ENCODE measurements at places on chromosomes 5 and 9.

GRCh38 chr9:118276784-118277183, 572.6 kb downstream of the TLR4 start:
- DNase-seq: no peak

DNA sequence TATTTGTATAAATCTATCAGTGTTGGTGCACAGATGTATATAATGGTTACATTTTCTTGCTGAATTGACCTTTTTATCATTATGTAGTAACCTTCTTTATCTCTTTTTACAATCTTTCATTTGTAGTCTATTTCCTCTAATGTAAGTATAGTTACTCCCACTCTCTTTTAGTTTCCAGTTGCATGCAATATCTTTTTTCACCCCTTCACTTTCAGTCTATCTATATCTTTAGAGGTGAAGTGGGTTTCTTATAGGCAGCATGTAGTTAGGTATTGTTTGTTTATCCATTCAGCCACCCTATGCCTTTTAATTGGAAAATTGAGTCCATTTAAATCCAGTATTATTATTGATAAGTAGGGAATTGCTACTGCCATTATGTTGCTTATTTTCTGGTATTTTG, 6.1 kb upstream of the EMB start:
- DNase-seq: no peak

DNA sequence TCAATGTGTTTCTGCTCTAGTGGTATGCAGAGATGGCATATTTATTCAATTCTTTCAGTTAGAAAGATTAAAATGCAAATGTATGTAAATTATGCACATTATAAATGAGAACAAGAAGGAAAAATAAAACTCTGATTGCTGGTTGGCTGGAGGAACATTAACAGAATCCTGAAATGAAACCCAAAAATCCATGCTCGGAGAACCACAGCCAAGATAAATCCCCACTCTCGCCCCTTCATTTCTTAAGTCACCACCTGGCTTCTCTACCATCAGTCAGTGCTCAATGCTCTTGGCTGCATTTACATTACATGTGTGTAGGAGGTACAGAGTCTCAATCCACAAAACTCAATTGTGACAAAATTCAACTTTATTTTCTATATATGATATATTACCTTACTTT, 184.9 kb downstream of the TRIM36 start:
- no peak for DNase-seq

- no peak for DNase-seq
Observed at GRCh38 chr5:173922527-173922926, 34.4 kb downstream of the CPEB4 start.

DNA sequence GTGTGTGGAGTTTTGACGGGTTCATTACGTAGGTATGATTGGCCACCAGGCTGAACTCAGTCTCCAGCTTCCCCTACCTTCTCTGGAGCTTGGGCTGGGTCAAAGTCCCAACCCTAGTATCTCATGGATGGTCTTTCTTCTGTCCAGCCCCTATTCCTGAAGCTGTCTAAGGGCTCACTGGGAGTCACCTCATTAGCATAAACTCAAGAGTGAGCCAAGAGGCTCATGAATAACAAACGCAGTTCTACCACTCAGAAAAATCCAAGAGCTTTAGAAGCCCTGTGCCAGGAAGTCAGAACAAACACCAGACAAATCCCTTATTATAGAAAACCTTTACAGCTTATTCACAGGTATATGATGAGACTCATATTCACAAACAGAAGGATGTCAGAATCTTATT, 180.3 kb upstream of the NFIL3 start:
- no peak for DNase-seq

GRCh38 chr9:33649463-33649862, 125.4 kb downstream of the ANKRD18B start:
- no peak for DNase-seq

- DNase-seq: no peak
Observed at GRCh38 chr9:102986425-102986824, 8.7 kb upstream of the CYLC2 start.

DNA sequence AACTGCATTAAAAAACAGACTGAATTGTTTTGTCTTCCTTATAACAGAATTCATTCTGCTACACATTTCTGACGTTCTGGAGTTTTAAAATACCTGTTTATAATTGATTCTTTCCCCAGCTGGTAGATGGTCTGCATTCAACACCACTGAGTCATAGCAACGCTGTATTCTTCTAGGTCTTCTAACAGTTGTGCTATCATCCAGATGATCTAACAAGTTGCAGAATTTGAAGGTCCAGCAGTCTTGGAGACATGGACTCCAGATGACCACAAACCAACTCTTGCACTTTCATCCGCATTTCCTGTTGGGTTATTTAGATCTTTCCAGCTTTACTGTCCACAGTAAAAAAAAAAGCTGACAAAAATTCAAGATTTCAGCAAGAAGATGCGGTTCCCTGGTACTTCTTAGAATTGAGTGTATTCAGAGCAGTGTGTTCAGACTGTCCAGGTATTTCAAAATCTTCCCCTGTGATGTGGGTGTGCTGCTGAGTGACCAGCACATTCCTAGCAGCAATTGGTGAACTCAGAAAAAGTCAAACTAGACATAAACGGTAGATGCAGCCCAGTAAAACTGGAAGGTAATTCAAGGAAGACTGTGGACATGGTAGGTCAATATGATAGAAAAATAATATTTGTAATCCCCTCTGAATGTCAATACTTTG, 50.2 kb downstream of the CSNK1A1 start:
- DNase-seq: no peak

- DNase-seq: no peak
Observed at GRCh38 chr5:146006470-146007190, 70.3 kb downstream of the SH3RF2 start.

- no peak for DNase-seq
Observed at GRCh38 chr9:131584858-131585257, 39.5 kb downstream of the PRRT1B start.

GRCh38 chr9:129610473-129611306, 10.2 kb downstream of the C9orf50 start:
- peak; percentile 29 for DNase-seq

GRCh38 chr5:129972465-129973141, 68.3 kb downstream of the CHSY3 start:
- no peak for DNase-seq

DNA sequence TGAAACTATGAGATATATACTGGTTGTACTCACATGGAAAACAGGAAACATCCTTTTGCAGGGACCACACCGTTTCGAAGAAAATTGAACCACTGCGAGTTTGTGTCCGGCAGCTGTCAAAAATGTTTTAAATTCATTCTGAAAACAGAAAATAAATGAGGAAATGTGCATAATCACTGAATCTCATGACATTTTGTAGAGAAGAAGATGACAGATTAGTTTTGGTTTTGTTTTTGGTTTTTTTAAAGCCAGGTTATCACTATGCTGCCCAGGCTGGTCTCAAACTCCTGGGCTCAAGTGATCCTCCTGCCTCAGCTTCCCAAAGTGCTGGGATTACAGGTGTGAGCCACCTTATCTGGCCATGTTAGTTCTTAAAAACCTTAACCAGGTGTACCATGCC, 3.5 kb downstream of the TXNDC8 start:
- DNase-seq: no peak

DNA sequence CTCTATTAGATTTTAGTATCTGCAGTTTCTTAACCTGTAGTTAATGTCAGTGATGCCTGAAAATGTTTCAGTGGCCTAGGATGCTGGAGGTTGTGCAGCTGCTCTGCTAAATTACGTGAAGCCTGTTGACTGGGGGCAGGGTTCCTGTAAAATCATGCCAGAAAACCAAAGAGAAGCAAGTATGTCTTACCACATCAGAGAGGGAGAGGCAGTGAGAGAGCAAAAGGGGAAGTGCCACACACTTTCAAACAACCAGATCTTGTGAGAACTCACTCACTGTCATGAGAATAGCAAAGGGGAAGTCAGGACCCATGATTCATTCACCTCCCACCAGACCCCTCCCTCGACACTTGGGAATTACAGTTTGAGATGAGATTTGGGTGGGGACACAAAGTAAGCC, 83.9 kb upstream of the CYLC2 start:
- no peak for DNase-seq

- no peak for DNase-seq
Observed at GRCh38 chr5:150181027-150181426, 8.8 kb upstream of the SLC6A7 start.

DNA sequence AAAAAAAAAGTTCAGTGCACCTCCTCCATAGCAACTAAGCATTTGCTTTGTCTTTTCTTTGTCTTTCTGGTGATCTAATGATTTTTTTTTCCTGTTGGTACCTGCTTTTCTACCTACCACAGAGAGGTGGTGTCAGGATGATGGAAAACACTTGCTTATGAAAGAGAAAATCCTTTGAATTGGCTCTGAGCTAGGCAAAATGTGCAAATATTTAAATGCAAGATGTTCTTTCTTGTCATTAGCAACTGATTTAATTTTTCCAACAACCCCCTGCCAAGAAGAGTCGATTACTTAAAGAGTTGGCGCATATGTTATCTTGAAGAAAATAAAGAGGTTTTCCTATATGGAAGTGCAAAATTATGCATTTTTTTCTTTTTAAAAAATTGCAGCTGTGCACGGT, 37.7 kb downstream of the TNC start:
- no peak for DNase-seq

- no peak for DNase-seq
Observed at GRCh38 chr5:37638897-37639296, 200.9 kb downstream of the GDNF start.

- DNase-seq: no peak
Observed at GRCh38 chr5:58773744-58774441, 191.0 kb downstream of the RAB3C start.

- DNase-seq: no peak
Observed at GRCh38 chr5:9314558-9314957, 231.3 kb downstream of the SEMA5A start.

DNA sequence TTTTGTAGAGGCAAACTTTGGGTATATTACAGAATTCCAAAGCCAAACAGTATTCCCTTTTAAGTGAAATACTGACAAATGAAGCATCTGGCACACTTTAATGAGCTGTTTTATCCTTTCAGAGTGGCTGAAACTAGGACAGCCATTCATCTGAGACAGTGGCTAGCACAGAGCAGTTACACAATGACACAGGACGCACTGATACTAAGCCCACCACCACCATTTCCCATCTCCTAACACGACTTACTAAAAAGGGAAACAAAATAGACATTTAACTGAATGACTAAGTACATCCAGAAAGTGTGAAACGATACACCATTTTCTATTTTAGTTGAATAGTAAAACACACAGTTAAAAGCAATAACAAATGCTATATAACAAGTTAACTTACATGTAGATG, 120.4 kb upstream of the RETREG1 start:
- DNase-seq: no peak

GRCh38 chr9:121790841-121791240, 139.4 kb downstream of the DAB2IP start:
- DNase-seq: no peak

DNA sequence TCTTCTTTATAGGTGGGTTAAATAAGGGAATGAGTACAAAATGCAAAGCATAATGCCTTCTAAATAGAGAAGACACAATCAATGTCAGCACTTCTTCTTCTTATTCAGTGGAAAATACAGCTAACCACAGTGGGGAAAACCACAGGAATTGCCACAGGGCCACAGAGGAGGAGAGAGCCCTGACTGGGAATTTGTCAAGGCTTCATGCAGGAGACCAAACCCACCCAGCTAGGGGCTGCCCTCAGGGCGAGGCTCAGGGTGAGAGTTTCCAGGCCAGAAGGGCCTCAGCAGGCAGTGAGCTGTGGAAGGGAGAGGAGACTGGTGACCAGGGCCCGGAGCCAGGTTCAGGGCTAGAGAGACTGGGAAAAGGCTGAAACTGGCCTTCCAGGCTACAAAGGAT, 279.1 kb downstream of the MSX2 start:
- DNase-seq: no peak

- DNase-seq: no peak
Observed at GRCh38 chr5:155727512-155728145, 599.3 kb upstream of the SGCD start.

- no peak for DNase-seq
Observed at GRCh38 chr5:72412283-72413055, 92.3 kb downstream of the PTCD2 start.

DNA sequence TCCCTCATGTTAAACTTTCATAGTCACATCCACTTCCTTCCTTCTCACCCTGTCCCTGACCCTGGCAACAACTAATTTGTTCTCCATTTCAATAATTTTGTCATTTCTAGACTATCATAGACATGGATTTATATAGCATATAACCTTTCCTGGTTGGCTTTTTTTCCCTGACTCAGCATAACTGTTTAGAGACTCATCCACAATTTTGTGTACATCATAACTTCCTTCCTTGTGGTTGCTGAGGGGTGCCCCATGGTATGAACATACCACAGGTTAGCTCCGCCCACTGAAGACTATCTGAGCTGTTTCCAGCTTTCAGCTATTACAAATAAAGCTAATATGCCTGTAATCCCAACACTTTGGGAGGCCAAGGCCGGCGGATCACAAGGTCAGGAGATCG, 137.3 kb downstream of the PHF2 start:
- DNase-seq: no peak

GRCh38 chr5:16894236-16895057, 41.6 kb downstream of the MYO10 start:
- DNase-seq: no peak

- no peak for DNase-seq
Observed at GRCh38 chr5:5318426-5319190, 103.9 kb upstream of the ICE1 start.

- no peak for DNase-seq
Observed at GRCh38 chr5:133079048-133079447, 27.2 kb downstream of the HSPA4 start.

GRCh38 chr5:136992796-136993489, 506.2 kb downstream of the SPOCK1 start:
- DNase-seq: no peak

GRCh38 chr5:122906768-122907167, 61.4 kb downstream of the SNX24 start:
- no peak for DNase-seq

DNA sequence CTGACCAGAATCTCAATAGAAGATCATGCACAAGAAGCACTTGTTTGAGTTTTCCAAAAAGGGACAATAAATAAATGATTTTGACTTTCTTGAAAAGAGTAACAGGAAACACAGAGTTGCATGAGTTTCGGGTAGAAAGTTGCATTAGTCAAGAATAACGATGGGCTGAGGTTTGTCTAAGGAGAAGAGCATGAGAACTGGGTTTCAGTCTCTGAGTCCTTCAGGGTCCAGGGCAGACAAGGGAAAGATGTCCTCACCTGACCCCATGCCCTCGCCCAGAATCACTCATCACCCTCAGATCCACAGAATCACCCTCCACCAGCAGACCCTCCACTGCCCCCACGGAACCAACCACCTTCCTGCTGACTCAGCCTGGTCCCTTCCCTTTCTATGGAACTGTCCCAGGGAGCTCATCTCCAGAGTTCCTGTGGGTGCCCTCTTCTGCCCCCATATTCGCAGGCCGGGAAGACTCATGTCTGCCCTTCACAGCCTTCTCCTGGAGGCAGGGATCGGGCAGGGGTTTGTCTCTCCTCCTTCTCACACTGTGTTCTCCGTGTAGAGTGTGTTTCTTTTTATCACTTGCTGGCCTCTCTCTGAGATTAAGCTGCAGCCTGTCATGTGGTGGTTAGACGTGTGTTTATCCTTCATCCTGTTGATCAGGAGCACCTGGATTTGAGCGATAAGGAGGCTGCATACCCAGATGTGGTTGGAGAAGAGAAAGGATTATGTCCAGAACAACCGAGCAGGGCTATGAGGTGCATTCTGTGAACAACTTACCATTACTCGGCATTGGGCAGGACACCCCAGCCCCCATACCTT, 442.6 kb downstream of the MAT2B start:
- DNase-seq: no peak

GRCh38 chr9:138071731-138072130, 194.1 kb downstream of the CACNA1B start:
- DNase-seq: no peak

GRCh38 chr9:89365532-89365912, 47.2 kb downstream of the SECISBP2 start:
- no peak for DNase-seq

- no peak for DNase-seq
Observed at GRCh38 chr5:58404734-58405133, 55.2 kb downstream of the PLK2 start.

Data from C1 segment of cervical spinal cord (tissue), 14 donors.